M059J (cell line): ENCODE measurements at places on chromosomes 5 and 9.

DNA sequence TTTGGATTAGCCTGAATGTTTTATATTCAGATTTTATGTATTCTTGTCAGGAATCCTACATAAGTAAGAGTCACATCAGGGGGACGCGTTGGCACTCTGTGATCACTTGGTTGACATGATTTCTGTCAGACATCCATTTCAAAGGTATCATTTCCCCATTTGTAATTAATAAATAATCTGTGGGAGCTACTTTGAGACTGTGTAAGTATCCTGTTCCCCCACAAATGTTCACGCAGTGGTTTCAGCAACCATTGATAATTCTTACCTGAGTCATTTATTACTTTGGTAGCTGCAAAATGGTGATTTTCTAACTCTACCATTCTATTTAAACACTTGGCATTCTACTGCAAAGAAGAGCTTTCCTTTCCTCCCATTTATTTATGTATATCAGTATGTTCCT, 56.9 kb upstream of the TBC1D2 start:
- no peak for DNase-seq

GRCh38 chr9:120344230-120344629, 235.7 kb downstream of the CDK5RAP2 start:
- DNase-seq = peak; percentile 83

GRCh38 chr9:111752455-111752854, 42.3 kb downstream of the SHOC1 start:
- DNase-seq = peak; percentile 51

DNA sequence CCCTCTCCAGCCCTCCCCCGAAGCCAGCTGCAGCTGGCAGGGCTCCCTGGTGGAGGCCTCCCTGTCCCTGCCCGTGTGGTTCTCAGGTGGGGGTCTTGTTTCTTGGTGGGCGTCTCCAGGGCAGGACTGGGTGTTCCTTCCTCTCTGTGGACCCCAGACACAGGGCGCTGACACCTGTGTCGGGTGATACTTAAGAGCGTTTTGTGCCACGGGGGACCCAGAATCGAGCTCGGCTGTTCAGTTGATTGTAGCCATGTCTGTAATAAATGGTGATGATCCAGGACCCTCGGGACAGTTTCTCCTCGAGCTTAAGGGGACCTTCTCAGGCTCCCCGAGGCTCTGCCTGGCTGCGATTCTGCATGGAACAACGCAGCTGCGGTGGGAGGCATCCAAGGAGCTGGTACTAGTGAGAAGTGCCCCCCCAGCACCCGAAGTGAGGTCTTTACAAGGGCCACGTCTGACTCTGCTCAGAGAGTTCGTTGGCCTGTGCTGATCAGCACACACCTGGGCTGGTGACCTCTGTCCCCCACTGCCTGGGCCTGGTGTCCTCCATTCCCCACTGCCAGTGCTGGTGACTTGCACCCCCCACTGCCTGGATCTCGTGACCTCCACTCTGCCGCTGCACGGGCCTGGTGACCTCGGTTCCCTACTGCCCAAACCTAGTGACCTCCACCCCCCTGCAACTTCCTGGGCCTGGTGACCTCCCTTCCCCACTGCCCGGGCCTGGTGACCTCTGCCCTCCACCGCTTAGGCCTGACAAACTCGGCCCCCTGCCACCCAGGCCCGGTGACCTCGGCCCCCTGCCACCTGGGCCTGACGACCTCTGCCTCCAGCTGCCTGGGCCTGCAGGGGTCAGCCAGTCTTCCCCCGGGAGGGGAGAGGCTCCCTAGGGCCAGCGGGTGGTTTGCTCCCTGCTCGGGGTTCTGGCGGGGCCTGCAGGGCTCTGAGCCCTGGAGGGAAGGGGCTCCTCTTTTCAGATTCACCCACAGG, 36.0 kb downstream of the NDUFS6 start:
- DNase-seq = no peak
